ENCODE measurements at places on chromosomes 7 and 10. TPM values are rescaled to one million over a fixed set of nuclear protein-coding genes. Genes with fewer than 3 reads are reported as not detected.

The ITPRID1 gene
- not detected for total RNA-seq

The PDE6C gene
- not detected for total RNA-seq

The RHOBTB1 gene
- 7.0 TPM for total RNA-seq

The TMEM178B gene
- 1.2 TPM for total RNA-seq

The EIF4H gene
- 310 TPM for total RNA-seq

The TAS2R4 gene
- total RNA-seq: 0.33 TPM
